Stromal cell of bone marrow (primary cell): ENCODE measurements at places on chromosomes 12 and 14.

DNA sequence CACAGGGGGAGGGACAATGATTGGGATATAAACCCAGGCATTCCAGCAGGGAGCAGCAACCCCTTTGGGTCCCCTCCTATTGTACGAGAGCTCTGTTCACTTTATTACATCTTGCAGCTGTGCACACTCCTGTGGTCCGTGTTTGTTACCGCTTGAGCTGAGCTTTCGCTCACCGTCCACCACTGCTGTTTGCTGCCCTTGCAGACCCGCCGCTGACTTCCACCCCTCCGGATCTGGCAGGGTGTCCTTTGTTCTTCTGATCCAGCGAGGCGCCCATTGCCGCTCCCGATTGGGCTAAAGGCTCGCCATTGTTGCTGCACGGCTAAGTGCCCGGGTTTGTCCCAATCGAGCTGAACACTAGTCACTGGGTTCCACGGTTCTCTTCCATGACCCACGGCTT lies 64.1 kb downstream of the E2F7 start:
- DNase-seq = no peak

DNA sequence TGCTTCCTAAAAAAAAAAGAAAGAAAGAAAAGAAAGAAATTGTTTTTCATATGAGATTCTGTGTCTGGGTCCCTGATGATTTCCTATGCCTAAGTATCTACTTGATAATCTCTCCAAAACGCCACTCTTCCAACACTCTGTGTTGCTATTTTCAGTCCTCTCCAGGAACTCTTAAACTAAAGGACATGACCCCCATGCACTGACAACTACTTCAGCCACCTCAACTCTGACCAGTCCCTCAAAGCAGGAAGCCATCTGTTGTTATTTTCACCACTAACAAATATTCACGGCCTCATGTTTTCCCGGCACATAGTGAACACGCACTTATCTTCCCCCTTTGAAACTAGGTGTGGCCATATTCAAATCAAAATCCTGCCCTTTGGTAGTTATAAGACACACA lies 259.3 kb downstream of the PPFIA2 start:
- no peak for DNase-seq

GRCh38 chr12:52300796-52301691 lies 9.7 kb upstream of the KRT81 start:
- DNase-seq = no peak

- no peak for DNase-seq
These were observed 371.0 kb downstream of the ALG10 start for GRCh38 chr12:34393086-34393820.

GRCh38 chr14:35964697-35965286 lies 138.7 kb downstream of the BRMS1L start:
- no peak for DNase-seq

- DNase-seq = no peak
These were observed 42.9 kb upstream of the FAM222A start for GRCh38 chr12:109670731-109671130.

- no peak for DNase-seq
These were observed 24.7 kb upstream of the EEA1 start for GRCh38 chr12:92953747-92954146.

DNA sequence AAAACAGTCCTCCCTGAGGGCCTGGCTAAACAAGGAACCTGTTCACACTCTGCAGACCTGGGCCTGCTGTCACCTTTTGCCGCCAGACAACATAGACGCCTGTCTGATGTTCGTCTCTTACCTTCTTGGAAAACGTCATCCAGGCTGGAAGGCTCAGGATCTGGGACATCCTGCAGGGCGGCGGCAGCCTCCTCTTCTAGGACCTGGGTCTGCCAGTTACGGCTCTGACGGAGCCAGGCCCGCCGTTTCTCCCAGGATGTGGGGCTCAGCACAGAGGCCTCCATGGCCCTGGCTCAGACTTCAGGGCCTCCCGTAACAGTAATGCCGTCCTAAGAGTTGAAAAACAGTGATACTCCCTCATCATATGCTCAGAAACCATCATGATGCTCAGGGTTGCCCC lies 10.3 kb downstream of the TESPA1 start:
- DNase-seq = no peak

- no peak for DNase-seq
These were observed 16.6 kb downstream of the RAB3IP start for GRCh38 chr12:69755302-69755701.

GRCh38 chr12:7961395-7962178 lies 25.6 kb upstream of the SLC2A3 start:
- DNase-seq = no peak

GRCh38 chr12:1529862-1530591 lies 64.4 kb downstream of the FBXL14 start:
- DNase-seq = no peak

DNA sequence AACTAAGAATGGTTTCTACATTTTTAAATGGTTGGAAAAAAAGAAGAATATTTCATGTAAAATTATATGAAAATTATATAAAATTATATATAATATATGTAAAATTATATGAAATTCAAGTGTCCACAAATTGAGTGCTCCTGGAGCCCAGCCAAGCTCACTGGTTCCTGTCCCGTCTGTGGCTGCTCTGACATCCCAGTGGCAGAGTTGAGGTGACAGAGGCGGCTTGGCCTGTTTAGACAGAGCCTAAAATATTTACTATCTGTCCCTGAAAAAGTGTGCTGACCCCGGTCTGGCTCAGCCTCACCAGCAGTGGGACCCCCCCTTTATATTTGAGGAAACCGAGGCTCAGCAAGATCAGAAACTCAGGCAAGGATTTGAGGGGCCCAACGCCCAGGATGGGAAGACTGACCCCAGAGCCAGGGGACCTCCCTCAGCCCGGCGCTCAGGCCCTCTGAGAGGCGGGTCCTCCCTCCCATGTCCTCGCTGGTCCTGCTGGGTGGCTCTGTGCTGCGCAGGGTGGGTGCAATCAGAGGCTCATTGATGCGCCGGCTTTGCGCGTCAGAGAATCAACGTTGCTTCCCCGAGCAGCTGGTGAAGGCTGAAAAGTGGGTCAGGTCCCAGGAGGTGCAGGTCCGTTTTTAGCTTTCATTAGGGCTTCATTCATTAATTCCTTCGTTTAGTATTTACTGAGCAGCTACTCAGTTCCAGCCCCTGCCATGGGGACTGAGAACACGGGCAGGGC lies 21.5 kb upstream of the BEGAIN start:
- no peak for DNase-seq

- peak; percentile 21 for DNase-seq
These were observed 4.3 kb upstream of the MYF6 start for GRCh38 chr12:80702889-80703805.

DNA sequence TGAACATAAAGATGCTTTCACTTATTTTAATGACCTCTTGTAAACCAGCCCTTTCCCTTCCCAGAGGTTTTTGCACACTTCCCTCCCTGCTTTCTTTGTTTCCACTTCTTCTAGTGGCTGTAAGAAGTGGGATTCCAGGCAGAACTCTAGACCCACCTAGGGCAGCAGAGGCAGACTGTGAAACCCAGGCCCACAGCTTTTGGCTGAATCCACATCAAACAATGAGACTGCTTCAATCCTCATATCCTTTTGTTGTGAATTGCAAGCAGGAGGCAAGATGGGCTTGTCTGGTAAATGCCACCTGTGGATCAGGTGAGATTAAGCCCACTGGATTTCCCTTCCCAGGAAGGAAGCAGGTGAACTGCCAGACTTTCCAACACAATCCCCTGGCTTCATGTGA lies 12.8 kb downstream of the CCDC177 start:
- no peak for DNase-seq

DNA sequence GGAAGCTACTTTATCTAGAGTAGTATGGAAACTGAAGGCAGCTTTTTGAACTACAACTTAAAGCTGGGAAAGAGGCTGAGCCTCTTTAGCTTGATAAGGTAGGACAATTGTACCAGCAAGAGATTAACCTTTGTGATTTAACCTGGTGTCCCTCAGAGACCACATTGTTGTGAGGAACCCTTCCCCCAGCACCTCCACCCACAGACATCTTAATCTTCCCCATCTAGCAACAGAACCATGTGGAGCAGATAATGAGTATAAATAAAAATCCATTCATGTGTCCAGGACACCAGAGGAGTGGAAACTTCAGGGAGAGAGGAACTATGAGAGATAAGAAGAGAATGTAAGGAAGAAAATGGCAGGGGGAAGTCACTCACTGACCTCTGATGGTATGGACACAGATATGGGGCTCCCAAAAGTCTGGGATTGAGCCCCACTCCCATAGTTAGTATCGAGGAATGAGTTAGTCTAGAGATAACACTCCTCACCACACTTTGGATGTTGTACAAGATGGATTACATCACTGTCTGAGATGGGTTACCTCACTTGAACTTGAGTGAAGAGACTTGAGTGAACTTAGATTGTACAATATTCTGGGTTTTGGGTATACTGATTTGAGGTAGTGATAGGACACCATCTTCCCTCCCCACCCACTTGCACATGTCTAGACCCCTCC lies 33.9 kb upstream of the SLC38A2 start:
- no peak for DNase-seq

DNA sequence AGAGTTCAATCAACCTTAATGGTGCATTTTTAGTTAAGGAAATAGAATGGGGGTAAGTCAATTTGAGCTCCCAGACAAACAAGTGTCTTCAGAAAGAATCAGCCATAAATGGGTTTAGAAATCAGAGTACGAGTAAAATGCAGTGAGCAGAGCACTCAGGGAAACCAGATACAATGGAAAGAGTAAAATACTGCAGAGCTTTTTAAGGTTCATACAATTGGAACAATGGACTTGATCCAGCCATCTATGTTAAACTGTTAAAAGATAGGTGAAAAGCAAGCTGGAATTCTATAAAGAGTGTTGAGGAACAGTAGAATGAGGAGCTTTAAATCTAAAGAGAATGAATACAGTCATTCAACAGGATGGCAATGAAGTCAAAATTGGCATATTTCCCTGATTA lies 23.8 kb upstream of the PCNX4 start:
- no peak for DNase-seq

GRCh38 chr14:73233564-73233963 lies 3.7 kb upstream of the PAPLN start:
- no peak for DNase-seq

DNA sequence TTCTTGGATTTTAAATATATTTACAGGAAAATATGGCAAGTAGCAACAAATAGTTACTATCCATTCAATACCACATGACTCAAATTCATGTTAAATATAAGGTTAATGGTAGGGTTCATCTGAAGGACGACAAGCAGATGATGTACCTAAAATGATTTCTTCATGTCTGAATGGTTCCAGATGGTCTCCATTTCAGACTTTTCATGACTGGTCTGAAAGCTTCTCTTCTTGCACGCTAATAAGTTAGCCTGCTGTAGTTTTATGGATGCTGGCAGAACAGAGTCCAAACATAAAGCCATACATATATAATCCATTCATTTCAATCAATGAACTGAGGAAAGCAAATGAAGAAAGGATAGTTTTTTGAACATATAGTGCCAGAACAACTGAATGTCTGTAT lies 257.0 kb upstream of the MGAT4C start:
- no peak for DNase-seq

DNA sequence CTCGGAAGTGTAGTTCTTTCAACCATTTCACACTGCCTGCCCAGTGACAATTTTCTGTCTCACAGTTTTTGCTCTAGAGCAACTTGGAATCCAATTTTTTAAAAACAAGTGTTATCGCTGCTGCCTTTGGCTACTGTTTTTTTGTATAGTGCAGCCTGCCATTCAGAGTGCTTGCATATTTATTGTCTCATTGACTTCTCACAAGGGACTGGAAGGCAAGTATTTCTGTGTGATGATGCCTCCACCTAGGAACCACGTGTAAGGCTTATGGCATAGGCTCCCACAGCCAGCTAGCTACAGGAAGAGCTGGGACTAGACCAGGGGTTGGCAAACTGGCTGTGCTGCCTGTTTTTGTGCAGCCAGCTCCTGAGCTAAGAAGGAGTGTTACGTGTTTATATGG lies 903 bp downstream of the PARPBP start:
- no peak for DNase-seq

DNA sequence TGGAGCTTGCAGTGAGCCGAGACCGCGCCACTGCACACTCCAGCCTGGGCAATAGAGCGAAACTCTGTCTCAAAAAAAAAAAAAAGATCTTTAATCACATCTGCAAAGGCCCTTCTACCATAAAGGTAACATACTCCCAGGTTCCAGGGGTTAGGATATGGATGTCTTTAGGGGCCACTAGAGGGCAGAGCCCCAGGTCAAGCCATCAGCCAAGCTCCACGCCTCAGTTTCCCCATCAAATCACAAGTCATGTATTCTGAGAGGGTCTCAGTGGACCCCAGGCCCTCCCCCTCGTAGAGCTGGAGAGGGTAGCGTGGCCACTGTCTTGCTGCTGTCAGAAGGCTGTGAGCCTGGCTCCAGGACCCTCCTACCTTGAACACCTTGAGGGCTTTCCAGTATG lies 18.8 kb downstream of the SLC8B1 start:
- DNase-seq = no peak

GRCh38 chr14:20198991-20199390 lies 8.3 kb downstream of the OR11G2 start:
- DNase-seq = no peak

DNA sequence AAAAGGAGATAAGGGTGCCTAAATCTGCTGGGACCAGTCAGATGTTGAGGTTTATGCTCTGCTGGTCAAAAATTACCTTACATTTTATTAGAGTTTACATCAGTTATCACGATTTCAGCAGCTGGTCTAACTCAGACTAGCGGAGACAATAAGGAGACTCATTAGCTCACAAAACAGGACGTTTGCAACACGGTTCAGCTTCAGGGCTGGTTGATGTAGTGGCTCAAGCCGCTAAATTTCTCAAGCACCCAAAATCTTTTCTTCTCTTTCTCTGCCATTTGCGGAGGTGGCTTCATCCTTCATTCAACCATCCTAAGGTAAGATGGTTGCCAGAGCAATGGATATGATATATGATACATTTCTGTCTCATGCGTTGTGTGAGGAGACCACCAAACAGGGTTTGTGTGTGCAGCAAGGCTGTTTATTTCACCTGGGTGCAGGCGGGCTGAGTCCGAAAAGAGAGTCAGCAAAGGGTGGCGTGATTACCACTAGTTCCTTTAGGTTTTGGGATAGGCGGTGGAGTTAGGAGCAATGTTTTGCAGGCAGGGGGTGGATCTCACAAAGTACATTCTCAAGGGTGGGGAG lies 30.3 kb upstream of the CLIP1 start:
- DNase-seq = no peak

- no peak for DNase-seq
These were observed 55.0 kb upstream of the C12orf50 start for GRCh38 chr12:88084210-88084609.

- peak; percentile 50 for DNase-seq
These were observed 48.0 kb downstream of the SMUG1 start for GRCh38 chr12:54140588-54141388.

GRCh38 chr12:51951843-51952722 lies 584 bp downstream of the ACVR1B start:
- no peak for DNase-seq

DNA sequence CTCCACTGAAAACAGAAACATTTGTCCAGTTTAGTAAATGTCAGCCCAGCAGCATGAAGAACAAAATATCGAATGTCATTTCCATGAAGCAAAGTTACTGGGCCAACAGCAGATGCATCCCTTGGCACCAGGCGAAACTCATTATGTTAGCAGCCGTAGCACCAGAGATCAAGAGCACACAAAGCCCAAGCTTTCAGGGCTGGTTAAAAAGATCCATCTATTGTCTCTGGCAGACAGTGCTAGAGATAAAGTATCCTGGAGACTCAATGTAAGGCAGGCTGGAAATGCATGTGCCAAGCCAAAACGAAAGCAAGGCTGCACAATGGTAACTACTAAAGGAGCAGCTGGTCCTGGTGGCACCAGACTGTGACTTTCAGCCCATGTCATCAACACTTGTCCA lies 120.3 kb upstream of the PLEKHG7 start:
- no peak for DNase-seq

- no peak for DNase-seq
These were observed 5.5 kb downstream of the CSRNP2 start for GRCh38 chr12:51077930-51078329.
